ENCODE measurements at places on chromosomes 5 and 9.
A peak's percentile ranks its signal among the peaks of the same experiment; 100 is the strongest.

- no peak for DNase-seq
Observed at GRCh38 chr5:134527961-134528424, 2.5 kb downstream of the JADE2 start.

- DNase-seq: no peak
Observed at GRCh38 chr9:130332384-130332926, 66.9 kb downstream of the HMCN2 start.

DNA sequence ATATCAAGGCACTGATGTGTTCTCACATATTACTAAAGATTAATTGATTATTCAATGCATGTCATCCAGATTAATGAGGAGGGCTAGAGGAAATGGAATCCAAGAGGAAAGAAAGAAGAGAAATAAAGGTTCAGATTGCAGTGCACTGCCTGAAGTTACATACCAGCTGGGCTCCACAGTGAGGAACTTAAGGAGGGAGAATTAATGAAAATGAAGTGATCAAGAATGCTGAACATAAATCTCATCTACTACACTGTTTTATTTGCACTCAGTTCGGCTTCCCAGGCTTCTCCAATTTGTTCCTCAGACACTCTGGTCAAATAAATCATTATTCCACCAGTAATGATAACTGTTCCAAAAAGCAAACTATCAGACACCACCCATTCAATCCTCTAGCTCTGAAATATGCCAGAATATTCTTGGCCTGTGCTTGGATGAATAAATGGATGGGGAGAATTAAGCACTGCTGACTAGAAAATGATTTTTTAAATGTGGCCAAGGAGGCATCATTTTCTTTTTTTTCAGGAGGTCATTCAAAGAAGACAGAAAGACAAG is 88.6 kb upstream of the FBN2 start:
- DNase-seq: no peak

DNA sequence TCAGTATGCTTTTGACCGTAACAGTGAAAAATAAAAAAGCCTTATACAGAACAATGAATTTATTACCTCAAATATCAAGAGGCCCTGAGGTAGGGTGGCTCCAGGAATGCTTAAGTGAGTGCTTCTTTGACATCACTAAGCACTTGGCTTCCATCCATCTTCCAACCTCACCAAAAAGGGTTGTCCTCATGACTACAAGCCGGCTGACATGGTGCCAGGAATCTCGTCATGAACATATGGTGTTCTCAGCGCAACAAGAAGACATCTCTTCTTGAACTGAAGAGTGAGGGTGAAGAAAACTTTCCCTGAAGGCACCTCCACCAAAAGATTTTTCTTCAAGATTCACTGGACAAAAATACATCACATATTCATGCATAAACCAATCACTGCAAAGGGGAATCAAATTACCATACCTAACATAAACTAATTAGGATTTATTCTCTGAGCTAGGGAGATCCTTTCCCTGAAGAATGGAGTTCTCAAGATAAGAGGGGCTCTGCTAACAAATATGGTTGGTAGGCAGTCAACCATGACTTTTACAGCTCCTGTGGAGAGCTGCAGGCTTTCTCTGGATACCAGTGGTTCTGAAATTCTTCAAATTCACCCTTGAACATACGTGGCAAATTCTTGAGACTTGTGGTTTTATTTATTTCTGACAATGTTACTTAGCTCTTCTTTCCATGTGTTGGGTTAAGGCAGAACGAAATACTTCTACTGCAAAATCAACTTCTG is 49.5 kb downstream of the AGXT2 start:
- no peak for DNase-seq

DNA sequence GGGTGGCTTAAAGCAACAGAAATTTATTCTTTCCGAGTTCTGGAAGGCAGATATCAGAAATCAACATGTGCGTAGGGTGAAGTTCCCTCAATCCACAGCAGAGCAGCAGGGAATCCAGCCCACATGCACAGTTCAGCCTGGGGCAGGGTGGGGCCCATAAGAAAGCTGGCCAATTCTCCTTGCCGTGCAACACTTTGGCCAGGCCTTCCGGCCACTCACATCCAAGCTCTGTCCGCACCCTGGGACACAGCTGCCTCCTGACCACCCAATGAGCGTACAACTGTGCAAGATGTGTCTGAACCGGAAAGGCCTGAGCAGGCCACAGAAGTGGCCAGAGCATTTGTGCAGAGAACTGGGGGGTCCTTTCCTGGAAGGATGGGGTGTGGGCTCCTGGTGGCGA is 274.9 kb downstream of the GADD45G start:
- no peak for DNase-seq

DNA sequence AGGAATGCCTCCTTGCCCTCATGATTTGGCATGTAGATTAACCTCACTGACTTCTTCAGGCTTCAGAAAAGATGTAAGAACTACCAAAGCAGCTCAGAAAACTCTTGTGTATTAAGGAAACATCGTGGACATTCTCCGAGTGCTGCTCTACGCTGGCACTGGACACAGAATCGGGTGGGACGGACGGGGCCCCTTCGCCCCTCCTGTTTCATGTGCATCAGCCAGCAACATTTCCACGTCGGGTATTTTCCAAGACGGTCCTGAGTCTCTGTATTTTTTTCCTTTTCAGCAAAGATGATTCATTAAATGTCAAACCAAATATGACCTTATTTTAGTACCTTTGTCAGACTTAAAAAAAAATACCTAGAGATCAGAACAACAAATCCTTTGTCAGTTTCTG is 583.6 kb downstream of the CCDC171 start:
- DNase-seq: no peak

GRCh38 chr9:94746541-94747370 is 20.3 kb downstream of the AOPEP start:
- no peak for DNase-seq

GRCh38 chr5:145824040-145824439 is 11.1 kb downstream of the PRELID2 start:
- DNase-seq: no peak

GRCh38 chr5:76245590-76245989 is 157.5 kb upstream of the IQGAP2 start:
- no peak for DNase-seq

GRCh38 chr9:98442114-98442513 is 186.7 kb upstream of the TBC1D2 start:
- peak; percentile 33 for DNase-seq

- no peak for DNase-seq
Observed at GRCh38 chr5:94849821-94850736, 231.6 kb downstream of the SLF1 start.

GRCh38 chr5:139473565-139473964 is 2.8 kb downstream of the SMIM33 start:
- no peak for DNase-seq

DNA sequence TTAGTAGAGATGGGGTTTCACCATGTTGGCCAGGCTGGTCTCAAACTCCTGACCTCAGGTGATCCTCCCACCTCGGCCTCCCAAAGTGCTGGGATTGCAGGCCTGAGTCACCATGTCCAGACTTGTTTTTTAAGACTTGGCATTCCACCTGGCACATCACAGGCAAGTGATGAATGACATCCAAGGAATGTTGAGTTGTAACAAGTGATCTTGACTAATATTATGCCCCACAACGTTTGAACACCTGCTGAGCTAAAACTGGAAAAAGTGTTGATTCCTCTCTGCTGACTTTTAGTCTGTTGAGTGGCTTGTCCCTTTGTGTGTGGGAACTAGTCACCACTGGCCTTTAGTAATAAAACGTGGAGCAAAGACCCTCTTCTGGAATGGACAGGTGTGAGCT is 54.6 kb downstream of the SUB1 start:
- DNase-seq: no peak

DNA sequence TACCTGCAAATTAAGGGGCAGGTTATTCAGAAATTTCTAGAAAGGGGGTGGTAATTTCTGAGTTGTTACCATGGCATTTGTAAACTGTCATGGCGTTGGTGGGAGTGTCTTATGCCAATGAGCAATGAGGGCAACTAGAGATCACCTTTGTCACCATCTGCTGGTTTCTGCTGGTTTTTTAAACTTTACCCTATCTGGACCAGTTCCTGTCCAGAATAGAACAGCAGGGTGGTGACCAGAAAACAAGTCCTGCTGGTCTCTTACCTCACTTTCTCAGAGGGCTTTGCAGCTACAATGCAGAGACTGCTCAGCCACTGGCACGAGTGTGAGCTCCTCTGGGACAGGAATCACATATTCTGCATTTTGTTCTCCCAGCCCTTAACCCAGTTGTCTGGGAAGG is 51.4 kb downstream of the FAM114A2 start:
- DNase-seq: no peak

DNA sequence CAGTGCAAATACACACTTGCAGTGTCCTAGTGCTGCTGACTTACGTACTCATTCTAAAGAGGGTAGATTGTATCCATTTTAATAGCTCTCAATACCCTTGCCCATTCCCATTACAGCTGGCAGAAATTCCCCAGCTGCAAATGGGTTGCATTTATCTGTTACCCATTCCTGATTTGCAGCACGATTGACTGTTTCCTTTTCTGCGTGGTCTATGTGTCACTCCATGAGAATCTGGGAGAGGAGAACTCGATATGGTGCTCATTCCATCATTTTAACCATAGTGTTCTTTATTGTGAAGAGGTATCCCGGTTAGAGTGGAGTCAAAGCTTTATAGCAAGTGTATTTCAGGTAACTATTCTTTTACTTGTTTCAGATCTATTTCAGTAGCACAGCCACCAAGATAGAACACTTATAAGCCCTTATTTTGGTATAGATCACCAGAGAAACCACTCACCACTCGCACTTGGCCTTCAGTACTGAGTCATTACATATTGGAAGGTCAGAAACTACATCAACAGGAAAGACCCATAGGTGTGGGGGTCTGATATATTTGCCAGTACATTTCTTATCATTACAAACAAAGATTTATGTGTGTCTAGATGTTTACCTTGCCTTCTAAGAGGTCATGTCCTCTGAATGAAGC is 139.5 kb downstream of the MUSK start:
- no peak for DNase-seq

DNA sequence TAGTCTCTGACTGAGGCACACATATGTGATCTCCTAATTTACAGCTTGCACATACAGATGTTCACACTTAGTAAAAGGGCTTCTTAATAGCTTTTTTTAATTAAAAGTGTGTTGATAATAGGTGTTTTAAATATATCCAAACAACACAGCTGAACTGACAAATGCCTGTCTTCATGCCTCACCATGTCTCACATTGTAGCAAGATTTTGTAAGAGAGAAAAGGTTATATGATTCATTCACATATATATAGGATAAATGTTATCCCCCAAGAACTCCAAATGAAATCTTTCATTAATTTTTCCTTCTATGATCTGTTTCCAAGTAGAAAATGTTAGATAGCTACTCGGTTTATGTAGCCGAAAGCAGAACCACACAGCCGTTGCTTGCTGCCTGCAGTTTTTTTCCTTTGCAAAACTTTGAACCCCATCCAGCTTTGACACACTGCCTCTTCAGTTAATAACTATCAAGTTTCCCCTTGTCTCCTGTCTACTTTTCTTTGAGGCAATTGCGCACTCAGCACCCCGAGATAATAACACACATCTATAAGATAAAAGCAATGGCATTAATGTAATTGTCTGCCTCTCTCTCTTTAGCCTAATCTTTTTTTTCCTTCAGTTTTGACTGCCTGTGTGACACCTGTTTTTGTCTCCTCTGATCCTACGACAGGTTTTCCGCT is 299.2 kb downstream of the BNC2 start:
- DNase-seq: no peak

- DNase-seq: no peak
Observed at GRCh38 chr9:35089434-35089833, 7.0 kb downstream of the PIGO start.

DNA sequence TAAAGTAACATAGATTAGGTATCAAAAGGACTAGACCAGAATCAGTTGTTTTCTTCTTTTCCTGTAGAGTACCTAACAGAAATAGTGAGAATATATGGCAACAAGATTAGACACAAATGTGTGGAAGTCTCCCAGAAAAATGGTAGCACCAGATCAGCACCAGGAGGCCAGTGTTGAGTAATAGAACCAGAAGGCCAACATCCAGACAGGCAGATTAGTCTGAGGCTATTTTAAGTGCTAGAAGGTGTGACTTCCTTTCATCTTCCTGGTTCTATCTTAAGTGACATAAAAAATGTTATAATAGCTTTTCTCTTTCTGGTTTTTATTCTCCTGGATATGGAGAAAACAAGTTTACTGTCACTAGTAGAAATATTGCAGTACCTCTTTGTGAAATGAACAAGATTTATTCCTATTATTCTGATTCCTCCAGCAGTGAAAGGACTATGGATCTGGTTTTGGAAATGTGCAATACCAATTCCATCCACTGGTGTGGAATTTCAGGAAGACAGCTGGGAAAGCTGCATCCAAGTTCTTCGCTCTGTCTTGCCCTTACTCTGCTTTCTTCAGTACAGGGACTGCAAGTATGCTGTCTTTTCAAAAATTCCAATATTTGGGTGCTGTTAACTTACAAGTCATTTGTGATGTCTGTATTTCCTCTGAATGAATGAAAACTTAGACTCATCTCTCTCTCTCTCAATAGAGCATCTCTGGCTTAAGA is 39.1 kb downstream of the SHLD3 start:
- no peak for DNase-seq

GRCh38 chr5:116388564-116389258 is 185.9 kb downstream of the SEMA6A start:
- DNase-seq: peak; percentile 25

GRCh38 chr9:28598408-28598807 is 1025.1 kb upstream of the C9orf72 start:
- peak; percentile 11 for DNase-seq

- DNase-seq: no peak
Observed at GRCh38 chr5:124393584-124394379, 352.7 kb downstream of the ZNF608 start.

- DNase-seq: no peak
Observed at GRCh38 chr5:17396247-17396646, 101.8 kb upstream of the TAF11L2 start.

DNA sequence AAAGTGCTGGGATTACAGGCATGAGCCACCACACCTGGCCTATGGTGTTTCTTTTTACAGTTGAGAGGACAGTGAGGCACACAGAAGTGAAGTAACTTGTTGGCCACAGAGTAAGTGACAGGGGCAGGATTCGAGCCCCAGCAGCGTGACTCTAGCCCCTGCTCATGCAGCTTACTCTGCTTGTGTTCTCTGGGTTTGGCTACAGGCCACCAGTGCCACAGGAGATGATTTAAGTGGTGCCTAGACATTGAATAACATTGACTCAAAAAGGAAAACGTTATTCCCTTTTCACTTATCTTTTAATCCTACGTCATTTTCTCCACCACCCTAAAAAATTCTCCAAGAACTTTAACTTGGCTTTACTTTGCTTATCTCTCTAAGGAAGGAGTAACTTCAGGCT is 61.4 kb downstream of the SNX24 start:
- DNase-seq: no peak

GRCh38 chr9:36401897-36402480 is 1.9 kb upstream of the RNF38 start:
- DNase-seq: no peak

- DNase-seq: no peak
Observed at GRCh38 chr5:6674886-6675285, 38.3 kb upstream of the TENT4A start.
